ENCODE measurements at places on chromosomes 6 and 20. TPM values are rescaled to one million over a fixed set of nuclear protein-coding genes. Genes with fewer than 3 reads are reported as not detected.
A peak's percentile ranks its signal among the peaks of the same experiment; 100 is the strongest.

DNA sequence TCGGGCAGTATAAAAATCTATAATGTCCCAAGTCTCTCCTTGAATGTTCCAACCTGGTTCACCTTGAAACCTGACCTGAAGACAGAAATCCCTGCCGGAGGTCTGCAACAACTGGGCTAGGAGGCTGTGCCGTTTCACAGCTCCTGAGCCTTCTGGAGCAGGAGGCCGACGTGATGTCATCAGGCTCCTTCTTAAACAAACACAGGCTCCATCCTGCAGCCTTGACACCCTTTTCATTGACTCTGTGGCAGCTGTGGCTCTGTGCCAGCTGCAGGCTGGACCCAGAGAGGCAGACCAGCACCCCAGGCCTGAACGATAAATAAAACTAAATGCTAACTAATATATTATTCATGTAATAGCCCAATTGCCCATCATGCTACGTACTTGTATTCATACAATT, 483.9 kb downstream of the CD83 start:
- peak; percentile 84 for DNase-seq

DNA sequence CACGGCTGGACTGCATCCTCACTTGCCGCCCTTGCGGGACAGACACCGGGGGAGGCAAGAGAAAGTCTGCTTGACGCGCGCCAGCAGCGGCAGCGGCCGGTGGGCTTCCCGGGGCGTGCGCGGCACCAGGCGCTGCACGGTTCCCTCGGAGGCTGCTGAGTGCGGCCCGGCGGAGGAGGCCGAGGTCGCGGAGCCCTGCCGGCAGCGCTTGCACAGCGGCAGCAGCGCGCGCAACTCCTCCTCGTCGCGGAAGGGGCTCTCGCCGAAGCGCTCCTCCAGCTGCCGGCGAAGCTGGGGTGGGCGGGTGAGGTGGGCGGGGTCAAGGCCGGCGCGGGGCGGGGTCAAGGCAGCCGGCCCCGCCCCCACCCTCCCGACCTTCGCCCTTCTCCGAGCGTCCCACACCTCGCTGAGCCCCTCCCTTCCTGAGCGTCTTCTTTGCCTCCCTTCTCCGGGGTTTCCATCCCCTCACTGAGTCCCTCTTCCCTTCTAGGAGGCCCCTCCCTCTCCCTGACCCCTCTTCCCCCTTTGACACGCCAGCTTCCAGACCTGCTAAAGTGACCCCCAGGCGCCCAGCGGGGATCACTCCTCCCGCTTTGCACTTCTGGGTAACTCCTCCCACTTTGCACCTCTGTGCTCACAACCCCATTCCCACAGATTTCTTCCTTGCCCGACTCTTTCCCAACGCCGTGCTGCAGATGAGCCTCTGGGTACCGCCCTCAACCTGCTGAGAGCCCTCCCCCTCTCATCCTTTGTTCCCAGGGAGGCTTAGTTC, 8.8 kb downstream of the DUSP15 start:
- DNase-seq = peak; percentile 58

GRCh38 chr20:10696650-10697049, 22.9 kb upstream of the JAG1 start:
- no peak for DNase-seq

GRCh38 chr6:105400501-105400900, 2.4 kb downstream of the PREP start:
- DNase-seq = no peak

DNA sequence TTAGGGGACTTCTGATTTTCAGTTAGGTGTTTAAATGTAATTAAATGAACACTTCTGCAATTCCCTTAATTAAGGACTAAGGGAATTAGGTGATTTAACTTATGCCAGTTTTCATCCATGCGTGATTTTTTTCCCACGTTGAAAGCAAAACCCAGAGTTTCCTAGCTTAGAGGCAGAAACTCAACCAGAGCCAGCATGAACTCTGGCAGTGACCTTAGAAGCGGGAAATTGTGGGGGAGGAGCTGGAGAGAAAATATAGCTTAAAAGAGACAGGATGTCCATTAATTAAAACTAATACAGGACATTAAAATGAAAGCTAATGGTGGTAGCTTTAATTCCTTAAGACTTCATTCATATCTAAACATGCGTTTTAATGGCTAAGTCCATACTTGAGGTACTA, 41.6 kb downstream of the IYD start:
- no peak for DNase-seq

- no peak for DNase-seq
These were observed 517.5 kb downstream of the TBC1D32 start for GRCh38 chr6:120816794-120817193.

GRCh38 chr20:48904566-48905296, 16.8 kb upstream of the ARFGEF2 start:
- peak; percentile 82 for DNase-seq

DNA sequence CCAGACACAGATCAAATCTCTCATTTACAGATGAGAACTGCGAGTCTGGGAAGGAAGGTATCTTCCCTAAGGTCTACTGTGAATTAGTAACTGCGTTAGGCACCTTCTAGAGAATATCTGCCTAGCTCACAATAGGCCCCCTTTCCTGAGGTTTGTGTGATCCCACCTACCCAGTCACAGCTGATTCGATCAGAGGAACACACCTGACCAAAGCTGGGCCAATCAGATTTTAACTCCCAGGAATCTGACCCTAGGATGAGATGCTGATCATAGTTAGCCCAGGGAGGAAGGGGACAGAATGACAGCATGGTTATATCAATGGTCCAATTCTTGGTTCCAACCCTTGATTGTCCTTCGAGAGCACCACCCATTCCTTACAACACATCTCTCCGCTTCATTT, 7.4 kb upstream of the CCDC167 start:
- DNase-seq = no peak

KIFC1 gene
- total RNA-seq = 6.7 TPM
